ENCODE measurements at places on chromosomes 16 and 17. TPM values are rescaled to one million over a fixed set of nuclear protein-coding genes. Genes with fewer than 3 reads are reported as not detected.

- no peak for DNase-seq
- H3K36me3 ChIP-seq, result no peaks in the 10 kb centered on the region
- H3K27me3 ChIP-seq, result peaks cover 30% of the 10 kb centered on the region
- no peak overlapping the region for H3K27ac ChIP-seq
Measured at GRCh38 chr16:80079072-80079471, 461.7 kb upstream of the DYNLRB2 start.

DNA sequence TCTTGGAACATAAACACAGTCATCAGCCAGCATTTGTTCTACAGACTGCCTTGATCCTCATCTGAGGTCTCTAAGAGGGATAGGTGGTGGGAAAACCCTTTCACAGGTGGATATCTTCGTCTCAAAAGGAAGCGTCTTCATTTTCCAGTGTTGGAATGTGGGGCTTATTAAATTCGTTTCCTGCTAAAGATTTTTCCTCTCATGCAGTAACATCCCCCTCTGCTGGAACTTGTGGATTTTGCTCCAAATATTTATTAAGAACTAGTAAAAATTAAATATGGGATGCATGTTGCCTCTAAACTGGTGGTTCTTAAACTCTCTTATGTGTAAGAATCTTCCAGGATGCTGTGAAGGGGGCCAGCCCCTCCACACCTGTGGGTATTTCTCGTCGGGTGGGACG lies 20.1 kb upstream of the MLYCD start:
- no peak overlapping the region for H3K27ac ChIP-seq
- H3K27me3 ChIP-seq, result peaks cover 8% of the 10 kb centered on the region
- no peak for DNase-seq
- H3K4me3 ChIP-seq, result no peak overlapping the region

GRCh38 chr16:69064764-69065313 lies 40.6 kb upstream of the HAS3 start:
- H3K27ac ChIP-seq, result no peak overlapping the region
- H3K4me1 ChIP-seq, result peaks cover 2% of the 10 kb centered on the region
- no peak for DNase-seq
- no peak overlapping the region for H3K4me3 ChIP-seq
- no peaks in the 10 kb centered on the region for H3K27me3 ChIP-seq
- no peaks in the 10 kb centered on the region for H3K36me3 ChIP-seq

DNA sequence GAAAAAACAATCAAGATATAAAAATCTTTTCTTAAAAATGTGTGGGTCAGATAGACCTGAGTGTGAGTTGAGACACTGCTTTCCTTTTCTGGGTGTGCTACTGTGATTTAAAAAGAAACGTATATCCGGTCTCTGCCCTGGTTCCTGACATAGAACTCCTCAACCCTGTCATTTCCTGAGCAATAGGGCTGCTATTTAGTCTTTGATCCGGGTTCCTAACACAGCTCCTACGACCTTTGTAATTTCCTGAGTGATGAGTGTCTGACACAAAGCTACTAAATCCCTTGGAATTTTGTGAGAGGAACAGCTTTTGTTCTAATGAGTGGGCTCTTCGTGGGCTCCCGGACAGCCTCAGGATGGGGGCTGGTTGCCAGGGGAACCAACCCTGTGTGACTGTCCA lies 93.9 kb upstream of the FA2H start:
- peaks cover 12% of the 10 kb centered on the region for H3K36me3 ChIP-seq
- peaks cover 7% of the 10 kb centered on the region for H3K4me1 ChIP-seq
- H3K27me3 ChIP-seq, result no peaks in the 10 kb centered on the region
- DNase-seq, result no peak

DNA sequence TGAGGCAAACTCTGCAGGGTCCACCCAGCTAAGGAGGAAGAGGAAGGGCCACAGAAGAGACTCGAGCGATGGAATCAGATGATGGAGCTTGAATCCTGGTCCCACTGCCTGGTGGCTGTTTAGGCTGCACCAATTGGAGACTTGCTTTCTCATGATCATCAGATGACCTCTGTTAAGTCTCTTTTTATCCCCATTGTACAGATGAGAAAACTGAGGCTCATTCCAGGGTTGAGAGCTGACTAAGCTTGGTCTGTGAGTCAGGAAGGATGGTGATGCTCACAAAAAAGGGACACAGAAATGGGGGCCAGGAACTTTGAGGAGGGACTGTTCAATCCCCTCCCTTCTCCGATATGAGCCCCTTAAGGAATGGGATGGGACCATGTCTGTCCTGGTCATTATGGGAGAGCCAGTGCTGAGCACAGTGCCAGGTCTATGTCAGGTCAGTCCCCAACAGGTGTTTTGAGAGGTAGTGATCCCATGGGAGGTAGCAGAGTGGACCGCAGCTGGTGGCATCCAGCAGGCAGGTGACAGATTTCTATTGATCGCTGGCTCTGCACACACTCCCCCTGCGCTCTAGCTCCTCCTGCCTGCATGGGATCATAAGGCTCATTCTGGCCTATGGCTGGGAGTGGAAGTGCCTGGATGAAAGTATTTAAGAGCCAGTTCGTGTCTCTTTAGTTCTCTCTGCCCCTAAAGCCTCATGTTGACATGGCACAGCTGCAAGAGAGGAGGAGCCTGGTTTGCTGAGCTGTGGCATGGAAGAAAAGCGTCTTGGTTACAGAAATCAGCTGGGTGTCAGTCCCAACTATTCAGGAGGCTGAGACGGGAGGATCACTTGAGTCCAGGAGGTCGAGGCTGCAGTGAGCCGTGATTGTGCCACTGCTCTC lies 27.2 kb downstream of the SNX20 start:
- H3K27ac ChIP-seq, result no peak overlapping the region
- peaks cover 4% of the 10 kb centered on the region for H3K36me3 ChIP-seq
- peaks cover 11% of the 10 kb centered on the region for H3K4me1 ChIP-seq
- H3K27me3 ChIP-seq, result no peaks in the 10 kb centered on the region

DNA sequence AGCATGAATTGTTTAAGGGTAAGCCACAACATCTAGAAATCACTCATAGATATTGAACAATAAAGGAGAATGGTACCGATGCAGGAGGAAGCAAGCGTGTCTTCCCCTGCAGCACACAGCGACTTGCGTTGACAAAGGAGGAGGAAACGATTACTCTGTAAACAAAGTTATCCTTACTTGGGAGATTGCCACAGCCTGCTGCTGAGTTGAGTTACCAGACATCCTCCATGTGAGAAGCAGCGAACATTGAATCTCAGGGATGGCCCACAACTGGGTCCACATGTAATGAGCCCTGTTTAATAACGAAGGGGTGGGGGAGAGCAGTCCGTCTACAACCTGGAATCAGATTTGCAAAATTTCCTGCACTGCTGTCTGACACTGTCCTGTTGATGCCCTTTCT lies 27.7 kb downstream of the CLUH start:
- H3K27ac ChIP-seq, result no peak overlapping the region
- H3K4me3 ChIP-seq, result no peak overlapping the region
- peaks cover 20% of the 10 kb centered on the region for H3K4me1 ChIP-seq

GRCh38 chr17:46162866-46163265 lies 30.4 kb downstream of the KANSL1 start:
- H3K27ac ChIP-seq, result peak overlapping the region; percentile 3
- peaks cover 50% of the 10 kb centered on the region for H3K4me1 ChIP-seq
- DNase-seq, result no peak
- H3K36me3 ChIP-seq, result peaks cover 8% of the 10 kb centered on the region
- H3K27me3 ChIP-seq, result no peaks in the 10 kb centered on the region
- H3K4me3 ChIP-seq, result no peak overlapping the region

DNA sequence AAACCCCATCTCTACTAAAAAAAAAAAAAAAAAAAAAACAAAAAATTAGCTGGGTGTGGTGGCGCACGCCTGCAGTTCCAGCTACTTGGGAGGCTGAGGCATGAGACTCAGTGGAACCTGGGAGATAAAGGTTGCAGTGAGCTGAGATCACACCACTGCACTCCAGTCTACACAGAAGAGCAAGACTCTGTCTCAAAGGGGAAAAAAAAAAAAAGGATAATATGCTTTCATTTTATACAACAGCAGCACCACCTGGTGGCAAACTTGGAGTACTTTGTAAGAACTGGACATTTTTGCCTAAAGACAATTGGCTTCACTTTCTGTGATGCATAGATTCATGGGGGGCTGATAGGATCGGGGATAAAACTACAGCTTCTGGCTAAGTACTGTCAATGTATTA lies 8.5 kb downstream of the CHTF8 start:
- peaks cover 21% of the 10 kb centered on the region for H3K36me3 ChIP-seq
- no peak overlapping the region for H3K4me3 ChIP-seq
- no peak overlapping the region for H3K27ac ChIP-seq
- H3K27me3 ChIP-seq, result no peaks in the 10 kb centered on the region
- peaks cover 8% of the 10 kb centered on the region for H3K4me1 ChIP-seq

- no peak for DNase-seq
- peak overlapping the region; percentile 10 for H3K4me3 ChIP-seq
- peaks cover 33% of the 10 kb centered on the region for H3K4me1 ChIP-seq
- H3K27ac ChIP-seq, result no peak overlapping the region
- H3K36me3 ChIP-seq, result no peaks in the 10 kb centered on the region
Measured at GRCh38 chr17:43898446-43898845, 8.9 kb downstream of the MPP2 start.

DNA sequence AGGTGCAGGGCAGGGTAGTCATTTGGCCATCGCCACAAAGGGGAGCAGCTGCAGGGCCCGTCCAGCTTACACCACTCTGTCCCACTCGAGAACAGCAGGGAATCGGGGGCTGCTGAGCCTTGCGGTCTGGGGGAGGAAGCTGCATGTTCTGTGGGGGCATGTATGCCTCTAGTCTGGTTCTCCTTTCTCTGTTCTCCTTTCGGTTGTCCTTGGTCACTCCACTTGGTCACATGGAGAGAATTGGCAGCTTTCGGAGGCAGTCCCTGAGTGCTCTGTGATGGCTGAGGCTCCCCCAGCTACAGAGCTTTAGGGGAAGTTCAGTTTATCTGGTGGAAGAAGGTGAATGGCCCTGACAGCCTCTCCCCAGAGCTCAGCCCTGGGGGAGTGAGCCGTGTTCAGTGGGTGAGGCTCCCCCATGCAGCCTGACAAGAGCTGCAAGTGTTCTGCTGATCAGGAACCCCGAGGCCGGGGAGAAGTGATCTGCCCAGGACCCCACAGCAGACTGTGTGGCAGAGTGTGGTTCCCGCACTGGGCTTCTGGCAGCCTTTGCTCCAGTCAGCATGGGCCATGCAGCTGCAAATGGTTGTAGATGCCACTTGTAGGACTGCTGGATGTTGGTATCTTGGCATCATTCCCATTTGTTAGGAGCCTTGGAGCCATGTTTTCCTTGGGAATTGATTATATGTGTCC lies 22.3 kb upstream of the SMPD3 start:
- H3K27ac ChIP-seq, result no peak overlapping the region
- no peaks in the 10 kb centered on the region for H3K36me3 ChIP-seq

DNA sequence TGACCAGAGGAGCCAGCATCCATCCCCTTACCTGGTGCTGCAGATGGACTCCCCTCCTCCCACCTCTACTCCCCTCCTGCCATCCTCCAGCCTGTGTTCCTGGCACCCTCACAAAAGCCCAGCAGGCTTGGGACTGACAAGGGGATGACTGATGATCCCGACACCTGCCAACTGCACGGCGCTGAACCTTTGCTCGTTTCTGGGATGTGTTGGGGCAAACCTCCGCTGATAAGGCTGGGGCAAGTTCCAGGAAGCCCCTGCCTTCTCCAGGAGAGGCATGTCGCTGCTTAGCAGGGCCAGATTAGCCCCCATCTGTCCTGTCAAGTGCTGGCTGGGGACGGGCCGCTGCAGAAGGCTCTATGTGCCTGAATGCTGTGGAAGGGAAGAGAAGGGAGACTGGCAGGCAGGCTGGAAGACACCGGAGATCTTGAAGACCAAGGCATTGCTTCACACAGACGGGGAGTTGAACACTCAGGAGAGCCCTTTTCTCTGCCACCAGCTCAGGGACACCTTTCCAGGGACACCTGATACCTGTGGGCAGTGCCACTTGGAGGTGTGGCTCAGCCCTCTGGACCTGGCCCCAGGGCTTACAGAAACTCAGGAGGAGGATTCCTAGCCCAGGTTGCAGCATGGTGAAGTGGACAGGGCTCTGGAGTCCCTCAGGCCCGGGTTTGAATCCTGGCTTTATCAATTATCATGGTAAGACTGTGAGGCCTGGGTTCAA lies 973 bp upstream of the KRT15 start:
- DNase-seq, result no peak
- H3K36me3 ChIP-seq, result peaks cover 15% of the 10 kb centered on the region
- H3K27ac ChIP-seq, result peak overlapping the region; percentile 68

GRCh38 chr17:76501018-76501826 lies at the start of gene RHBDF2:
TSS of gene RHBDF2 (minus strand) at chr17:76501423. CDS start at chr17:76481524, 19,899 bp downstream.
- no peaks in the 10 kb centered on the region for H3K36me3 ChIP-seq
- H3K4me3 ChIP-seq, result peak within 1 kb of the TSS; percentile 76
- H3K4me1 ChIP-seq, result peaks cover 44% of the 10 kb centered on the region
- H3K27me3 ChIP-seq, result peaks cover 5% of the 10 kb centered on the region
- peak within 1 kb of the TSS; percentile 90 for H3K27ac ChIP-seq

LRRC37A2 gene
- total RNA-seq, result 24.5 TPM

ATP2A1 gene
- 2.9 TPM for total RNA-seq

CEP295NL gene
- 3.2 TPM for total RNA-seq

ITPRIPL2 gene
- 40.0 TPM for total RNA-seq

All from mesothelial cell of epicardium (in vitro differentiated cells).